Muscle of back (tissue), 13 donors: ENCODE measurements at places on chromosomes 3 and 15. TPM values are rescaled to one million over a fixed set of nuclear protein-coding genes. Genes with fewer than 3 reads are reported as not detected.

- peak; percentile 70 for DNase-seq
Measured at GRCh38 chr3:127074900-127075360, 92.0 kb downstream of the PLXNA1 start.

DNA sequence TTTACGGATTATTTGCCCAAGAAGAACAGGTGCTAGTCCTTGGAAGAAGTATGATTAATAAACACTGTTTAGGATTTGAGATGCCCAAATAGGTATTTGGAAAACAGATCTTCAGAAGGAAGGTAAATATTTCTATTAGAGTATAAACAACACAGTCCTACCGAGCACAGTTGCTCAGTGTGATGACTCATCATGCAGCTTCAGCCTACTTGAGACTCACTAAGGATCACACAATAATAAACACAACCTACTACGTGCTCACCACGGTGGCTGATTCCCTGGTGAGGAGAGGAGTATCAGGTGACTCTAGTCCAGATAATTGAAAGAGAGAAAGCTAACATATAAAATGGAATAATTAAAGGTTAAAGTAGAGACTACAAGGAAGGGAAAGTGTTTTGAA lies 72.0 kb downstream of the PDZRN3 start:
- no peak for DNase-seq

- DNase-seq, result no peak
Measured at GRCh38 chr3:62503516-62503915, 130.2 kb upstream of the FEZF2 start.

DNA sequence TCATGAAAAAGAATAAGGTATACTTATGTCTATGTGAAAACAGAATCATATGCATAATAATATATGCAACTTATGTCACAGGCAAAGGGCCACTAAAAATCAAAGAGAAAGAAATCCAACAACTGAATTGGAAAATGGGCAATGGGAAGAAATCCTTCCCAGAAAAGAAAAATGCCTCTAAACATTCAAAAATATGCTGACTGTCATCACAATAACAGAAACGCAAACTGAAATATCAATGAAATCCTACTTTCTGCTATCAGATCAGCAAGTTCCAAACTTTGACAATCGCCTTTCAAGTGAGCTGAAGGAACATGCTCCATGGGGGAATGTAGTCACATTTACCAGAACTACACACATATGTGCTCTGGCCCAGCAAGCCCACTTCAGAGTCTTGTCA lies 99.4 kb upstream of the KLF13 start:
- no peak for DNase-seq

DNA sequence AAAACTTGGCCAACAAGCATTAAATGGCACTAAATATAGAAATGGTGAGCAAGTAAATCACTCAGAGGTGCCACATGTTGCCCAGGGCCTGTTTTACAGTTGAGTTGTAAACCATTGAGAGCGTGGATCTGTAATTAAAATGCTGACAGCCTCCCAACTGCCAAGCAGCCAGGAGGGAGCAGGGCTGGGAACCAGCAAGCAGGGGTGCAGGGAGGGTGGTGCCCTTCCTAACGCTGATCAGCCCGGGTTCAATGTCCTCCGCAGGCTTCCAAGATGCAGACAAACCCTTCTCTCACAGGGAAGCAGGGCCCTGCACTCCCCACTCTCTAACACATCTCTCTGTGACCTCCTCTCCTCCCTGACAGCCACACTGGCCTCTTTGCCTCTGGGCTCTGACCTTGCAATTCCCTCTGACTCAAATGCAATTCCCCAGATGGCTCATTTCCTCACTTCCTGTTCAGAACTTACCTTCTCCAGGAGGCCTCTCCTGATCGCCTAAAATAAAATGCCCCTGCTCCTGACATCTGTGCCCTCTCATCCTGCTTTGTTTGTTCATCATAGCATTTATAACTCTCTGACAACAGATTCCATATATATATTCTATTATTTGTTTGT lies 40.0 kb downstream of the WNT7A start:
- DNase-seq, result no peak

GRCh38 chr15:68220967-68221366 lies 8.6 kb downstream of the CLN6 start:
- no peak for DNase-seq

GRCh38 chr3:39671600-39671999 lies 137.8 kb upstream of the MYRIP start:
- DNase-seq, result no peak

DNA sequence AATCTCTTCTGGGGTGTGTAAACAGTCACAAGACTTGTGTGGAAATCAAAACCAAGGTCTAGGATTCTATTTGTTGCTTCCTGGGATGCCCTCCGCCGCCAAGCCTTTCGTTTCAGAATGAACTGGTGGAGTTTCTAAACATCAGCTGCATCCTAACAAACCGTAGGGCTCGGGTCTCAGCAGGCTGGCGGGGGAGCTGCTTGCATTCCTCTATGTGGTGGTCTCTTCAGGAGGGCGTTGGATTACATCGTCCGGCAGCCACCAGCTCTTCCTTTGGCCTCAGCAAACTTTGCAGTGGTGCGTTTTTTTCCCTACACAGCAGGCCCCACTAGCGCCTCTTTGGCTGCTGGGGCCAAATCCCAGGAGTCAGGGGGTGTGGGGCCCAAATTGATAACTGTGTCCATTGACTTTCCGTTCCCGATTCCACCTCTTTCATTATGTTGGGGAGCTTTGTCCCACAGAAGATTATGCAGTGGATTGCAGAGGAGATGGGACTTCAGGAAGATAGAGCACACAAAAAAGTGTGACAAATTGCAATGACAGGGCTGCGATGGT lies 390.0 kb upstream of the NR2F2 start:
- no peak for DNase-seq

DNA sequence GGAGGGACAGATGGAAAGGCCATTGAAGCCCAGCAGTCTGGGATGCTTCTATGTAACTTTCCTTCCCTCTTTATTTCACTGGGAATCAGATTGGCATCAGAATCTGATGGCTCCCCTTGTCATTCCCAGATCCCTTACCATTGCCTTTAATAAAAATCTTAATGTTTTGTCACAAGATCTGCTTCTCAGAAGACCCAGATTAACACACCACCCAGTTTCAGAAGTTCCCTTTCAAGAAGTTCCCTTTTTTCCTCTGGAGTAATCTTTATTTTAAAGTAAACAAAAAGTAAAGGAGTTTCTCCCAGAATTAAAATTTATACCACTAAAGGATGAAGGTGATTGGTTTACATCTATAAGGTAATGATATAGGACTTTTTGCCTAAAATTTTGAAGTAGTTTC lies 76.4 kb downstream of the UBR1 start:
- DNase-seq, result no peak

- DNase-seq, result no peak
Measured at GRCh38 chr3:48855681-48856447, 8.2 kb upstream of the PRKAR2A start.

- DNase-seq, result no peak
Measured at GRCh38 chr3:195401943-195402342, 40.9 kb downstream of the ACAP2 start.

GRCh38 chr3:186931532-186932280 lies 1.4 kb downstream of the ST6GAL1 start:
- DNase-seq, result peak; percentile 36

DNA sequence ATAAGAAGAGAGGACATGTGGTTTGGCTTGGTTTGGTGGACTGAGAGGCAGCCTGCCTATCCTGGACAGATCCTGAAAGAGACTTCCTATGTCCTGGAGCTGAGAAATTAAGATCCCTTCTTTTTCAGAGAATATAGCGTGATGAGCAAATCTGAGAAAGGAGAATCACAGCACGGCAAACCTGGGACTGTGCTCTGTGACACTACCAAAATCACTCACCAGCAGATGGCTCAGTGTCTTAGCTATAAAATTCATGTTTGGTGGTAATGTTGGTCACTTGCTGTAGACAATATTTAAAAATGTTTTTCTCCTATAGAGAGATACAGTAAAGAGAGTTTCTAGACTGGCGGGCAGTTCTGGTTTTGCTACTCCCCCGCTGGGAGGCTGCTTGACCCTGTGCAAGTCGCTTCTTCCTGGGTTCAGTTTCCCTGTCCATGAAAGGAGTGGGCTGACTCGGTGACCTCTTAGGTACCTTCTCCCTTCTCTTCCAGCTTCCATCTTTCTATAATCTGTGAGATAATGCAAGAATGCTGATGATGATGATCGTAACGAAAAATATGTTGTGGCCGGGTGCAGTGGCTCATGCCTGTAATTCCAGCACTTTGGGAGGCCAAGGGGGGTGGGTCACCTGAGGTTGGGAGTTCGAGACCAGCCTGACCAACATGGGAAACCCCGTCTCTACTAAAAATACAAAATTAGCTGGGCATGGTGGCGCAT lies 7.6 kb upstream of the HES1 start:
- DNase-seq, result no peak

- no peak for DNase-seq
Measured at GRCh38 chr15:26661107-26661506, 111.8 kb downstream of the GABRB3 start.

DNA sequence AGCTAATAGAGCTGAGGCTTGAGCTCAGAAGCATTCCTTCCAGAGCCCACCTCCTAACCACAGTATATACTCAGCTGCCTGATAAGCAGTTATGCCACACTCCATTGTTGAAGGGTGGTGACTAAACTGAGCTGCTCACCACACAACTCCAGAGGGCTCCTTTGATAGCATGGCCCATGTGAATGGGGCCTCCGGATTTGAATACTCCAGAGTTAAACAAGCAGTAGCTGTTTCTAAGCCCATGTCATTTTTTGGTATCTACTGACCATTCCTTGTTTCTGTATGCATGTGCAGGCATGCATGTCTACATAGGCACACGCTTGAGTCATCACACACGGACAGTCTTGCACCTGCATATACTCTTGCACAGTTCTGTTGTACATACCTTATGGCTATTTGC lies 28.9 kb downstream of the IGSF10 start:
- no peak for DNase-seq

GHRL gene
- 1.3 TPM for polyA plus RNA-seq

CCR1 gene
- polyA plus RNA-seq, result 4.9 TPM

OXTR gene
- polyA plus RNA-seq, result 7.0 TPM

STXBP5L gene
- polyA plus RNA-seq, result 0.03 TPM

ALG3 gene
- 19.6 TPM for polyA plus RNA-seq

TMEM158 gene
- 1.0 TPM for polyA plus RNA-seq
